ENCODE measurements at places on chromosomes 7 and 10.

DNA sequence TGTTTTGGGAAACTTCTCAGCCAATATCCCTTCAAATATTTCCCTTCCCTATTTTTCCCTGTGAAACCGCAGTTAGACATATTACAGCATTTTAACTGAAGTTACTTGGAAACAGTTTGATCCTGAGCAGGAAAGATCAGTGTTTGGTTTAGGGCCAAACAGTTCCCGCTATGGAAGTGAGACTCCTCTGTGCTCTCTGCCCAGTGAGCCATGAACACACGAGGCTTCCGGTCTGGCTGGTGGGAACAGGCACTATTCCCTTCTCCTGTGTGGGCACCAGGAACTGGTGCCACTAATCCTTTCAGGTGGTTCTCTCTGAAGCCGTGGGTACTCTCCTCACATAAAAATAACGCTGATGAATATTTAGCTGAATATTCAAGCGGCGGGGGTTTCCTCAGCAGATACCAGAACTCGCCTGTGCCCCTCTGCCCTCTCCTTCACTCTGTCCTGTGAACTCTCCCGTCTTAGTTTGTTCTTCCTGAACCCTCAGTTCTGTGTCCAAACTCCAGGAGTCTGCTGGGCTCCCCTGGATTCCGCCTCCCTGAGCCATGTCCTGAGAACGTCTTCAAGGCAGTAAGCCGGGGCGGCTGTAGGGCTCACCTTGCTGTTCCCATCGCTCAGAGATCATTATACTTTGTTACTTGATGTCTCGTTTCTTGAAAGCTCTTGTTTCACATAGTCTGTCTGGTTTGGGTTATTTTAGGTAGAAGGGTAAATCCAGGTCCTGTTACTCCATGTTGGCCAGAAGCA is 25.7 kb downstream of the FOXL3 start:
- DNase-seq: peak; percentile 20

GRCh38 chr10:59073456-59074053 is 102.9 kb upstream of the PHYHIPL start:
- no peak for DNase-seq

DNA sequence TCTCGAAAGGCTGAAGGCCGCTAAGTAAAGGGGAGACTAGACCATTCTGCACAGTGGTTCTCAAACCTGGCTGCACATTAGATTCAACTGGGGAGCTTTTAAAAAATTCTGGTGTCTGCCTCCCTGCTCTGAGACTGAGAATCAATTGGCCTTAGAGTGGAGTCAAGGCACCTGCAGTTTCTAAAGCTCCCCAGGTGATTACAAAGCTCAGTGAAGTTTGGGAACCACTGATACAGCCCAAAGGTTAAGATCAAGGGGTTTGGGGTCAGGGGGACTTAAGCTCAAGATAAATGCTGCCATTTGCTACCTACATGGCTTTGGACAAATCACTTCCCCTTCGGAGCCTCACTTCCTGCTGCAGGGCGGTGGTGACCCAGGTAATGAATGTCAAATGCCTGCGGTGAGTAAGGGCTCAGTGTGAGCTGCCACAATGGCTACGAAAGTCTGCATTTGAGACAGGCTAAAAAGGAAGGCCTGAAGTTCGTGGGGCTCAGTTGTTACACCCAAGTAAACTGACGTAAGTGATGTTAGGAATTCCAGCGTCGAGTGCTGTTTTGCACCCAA is 72.3 kb downstream of the TLL2 start:
- DNase-seq: no peak

- no peak for DNase-seq
These were observed 159.8 kb downstream of the PIP4K2A start for GRCh38 chr10:22554461-22555182.

- no peak for DNase-seq
These were observed 149.3 kb downstream of the ELFN1 start for GRCh38 chr7:1819259-1819841.

DNA sequence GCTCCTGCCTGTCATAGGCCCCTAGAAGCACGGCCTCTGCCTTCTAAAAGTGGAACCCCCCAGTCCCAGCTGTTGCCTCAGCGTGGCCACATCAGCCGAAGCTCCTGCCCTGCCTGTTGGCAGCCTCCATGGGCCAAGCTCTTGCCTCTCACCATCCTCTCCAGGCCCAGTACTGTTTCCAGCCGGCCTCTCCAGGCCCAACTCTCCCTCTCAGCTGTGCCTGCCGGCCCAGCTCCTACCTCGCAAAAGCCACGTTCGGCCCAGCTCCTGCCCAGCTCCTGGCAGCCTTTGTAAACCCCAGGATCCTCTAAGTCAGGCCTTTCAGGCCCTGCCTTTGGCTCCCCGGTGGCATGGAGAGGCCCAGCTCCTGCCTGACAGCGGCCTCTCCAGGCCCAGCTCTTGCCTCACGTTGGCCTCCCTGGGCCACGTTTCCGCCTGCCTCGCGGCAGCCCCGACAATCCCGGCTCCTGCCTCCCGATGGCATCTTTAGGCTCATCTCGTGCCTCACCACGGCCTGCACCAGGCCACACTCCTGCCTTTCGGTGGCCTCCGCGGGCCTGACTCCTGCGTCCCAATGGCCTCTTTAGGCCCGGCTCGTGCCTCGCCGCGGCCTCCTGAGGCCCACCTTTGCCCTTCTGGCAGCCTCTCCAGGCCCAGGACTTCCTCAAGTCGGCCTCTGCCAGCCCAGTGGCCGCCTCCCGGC is 17.5 kb upstream of the TMEM248 start:
- DNase-seq: no peak

DNA sequence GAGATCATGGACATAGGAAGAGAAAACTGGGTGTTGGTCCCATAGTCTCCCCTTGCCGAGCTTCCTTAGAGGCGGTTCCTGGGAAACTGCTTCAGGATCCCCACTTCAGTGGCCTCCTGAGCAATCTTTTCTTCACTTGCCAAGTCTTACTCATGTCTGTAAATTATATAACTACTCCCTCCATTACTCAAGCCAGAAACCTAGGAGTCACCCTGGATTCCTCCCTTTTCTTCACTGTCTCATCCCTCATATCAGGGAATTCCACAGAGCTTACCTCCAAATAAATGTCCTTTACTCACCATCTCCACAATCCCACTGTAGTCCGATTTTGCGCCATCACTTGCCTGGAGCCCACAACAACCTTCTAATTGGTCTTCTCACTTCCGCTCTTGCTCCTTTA is 29.1 kb upstream of the TRUB1 start:
- DNase-seq: no peak

DNA sequence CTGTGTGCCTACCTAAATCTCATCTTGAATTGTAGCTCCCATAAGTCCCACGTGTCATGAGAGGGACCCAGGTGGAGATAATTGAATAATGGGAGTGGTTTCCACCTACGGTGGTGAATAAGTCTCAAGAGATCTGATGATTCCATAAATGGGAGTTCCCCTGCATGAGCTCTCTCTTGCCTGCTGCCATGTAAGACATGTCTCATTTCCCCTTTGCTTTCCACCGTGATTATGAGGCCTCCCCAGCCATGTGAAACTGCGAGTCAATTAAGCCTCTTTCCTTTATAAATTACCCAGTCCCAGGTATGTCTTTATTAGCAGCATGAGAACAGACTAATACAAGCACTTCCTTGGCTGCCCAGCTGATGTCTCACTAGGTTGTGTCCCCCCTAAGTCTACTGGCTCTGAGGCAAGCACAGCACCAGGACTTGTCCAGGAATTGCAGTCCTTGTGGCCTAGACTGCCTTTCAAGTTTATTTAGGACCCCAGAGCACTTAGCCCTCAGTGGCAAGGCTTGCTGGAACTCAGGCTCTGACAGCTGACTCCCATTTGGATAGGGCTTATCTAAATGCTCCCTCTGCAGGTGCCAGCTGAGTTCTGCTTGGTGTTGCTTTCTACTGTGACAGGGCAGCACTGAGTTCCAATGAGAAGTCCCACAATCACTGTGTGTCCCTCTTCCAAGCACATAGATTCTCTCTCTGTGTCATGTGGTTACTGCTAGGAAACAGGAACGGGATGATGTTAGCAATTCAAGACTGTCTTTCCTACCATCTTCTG is 59.0 kb upstream of the TAS2R16 start:
- peak; percentile 60 for DNase-seq

DNA sequence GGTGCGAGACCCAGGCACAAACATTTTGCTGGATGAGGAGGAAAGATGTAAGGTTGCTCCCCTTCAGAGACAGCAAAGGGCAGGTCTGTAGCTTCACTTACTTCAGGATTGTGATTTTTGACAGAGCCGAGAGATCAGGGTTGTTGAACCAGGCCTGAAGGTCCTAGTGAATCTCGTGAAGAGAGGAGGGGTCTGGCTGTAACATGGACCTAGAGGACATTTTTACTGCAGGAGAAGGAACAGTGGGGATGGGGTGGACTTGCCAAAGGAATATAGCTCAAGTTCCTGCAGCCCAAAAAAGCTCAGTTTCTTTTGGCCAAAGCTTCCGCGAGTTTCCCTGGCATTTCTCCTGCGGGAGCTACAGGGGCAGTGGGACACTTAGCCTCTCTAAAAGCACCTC is 976 bp upstream of the EGFR start:
- no peak for DNase-seq

DNA sequence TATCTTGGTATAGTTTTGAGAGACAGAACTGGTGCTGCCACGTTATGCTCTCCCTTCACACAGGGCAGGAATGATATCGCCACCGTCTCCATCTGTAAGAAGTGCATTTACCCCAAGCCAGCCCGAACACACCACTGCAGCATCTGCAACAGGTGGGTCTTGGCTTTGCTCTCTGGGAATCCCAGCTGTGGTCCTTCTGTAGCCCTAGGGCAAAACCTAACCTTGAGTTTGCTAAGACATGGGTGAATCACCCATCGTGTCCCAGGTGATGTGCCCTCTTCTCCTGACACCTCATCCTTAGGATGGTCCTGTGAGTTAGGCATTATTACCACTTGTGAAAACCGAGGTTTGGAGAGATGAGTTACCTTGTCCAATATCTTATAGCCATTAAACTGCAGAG is 6.4 kb downstream of the ZDHHC16 start:
- DNase-seq: no peak

GRCh38 chr10:96747734-96748550 is 27.6 kb upstream of the PIK3AP1 start:
- no peak for DNase-seq

DNA sequence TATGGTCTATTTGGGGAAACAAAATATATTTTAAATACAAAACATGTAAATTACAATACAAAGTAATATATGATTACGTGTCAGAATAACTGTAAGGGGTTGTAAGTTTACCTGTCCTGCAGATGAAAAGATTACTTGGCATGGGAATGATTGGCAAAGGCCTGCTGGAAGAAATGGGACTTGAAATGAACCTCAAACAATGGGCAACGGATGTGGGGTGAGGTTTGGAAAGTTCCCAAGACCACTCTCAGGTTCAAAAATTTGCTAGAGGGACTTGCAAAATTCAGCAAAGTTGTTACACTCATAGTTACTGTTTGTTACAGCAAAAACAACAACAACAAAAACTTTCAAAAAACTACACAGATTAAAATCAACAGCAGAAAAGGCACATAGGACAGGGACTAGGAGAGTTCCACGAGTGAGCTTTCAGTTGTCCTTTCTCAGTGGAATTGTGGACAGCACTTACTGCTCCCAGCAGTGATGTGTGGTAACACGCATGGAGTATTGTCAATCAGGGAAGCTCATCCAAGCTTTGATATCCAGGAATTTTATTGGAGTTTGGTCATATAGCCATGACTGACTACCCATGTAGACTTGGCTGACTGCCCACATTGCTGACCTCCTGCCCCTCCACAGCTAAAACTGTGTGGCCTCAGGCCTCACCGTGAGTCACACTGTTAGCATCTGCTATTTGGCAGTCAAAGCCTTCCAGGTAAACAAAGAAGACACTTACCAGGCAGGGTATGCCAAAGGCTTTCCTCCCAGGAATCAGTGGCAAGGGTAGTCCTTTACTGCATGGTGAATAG is 43.8 kb downstream of the EXOC6 start:
- DNase-seq: peak; percentile 96

GRCh38 chr7:81190997-81191768 is 272.3 kb upstream of the SEMA3C start:
- DNase-seq: no peak

DNA sequence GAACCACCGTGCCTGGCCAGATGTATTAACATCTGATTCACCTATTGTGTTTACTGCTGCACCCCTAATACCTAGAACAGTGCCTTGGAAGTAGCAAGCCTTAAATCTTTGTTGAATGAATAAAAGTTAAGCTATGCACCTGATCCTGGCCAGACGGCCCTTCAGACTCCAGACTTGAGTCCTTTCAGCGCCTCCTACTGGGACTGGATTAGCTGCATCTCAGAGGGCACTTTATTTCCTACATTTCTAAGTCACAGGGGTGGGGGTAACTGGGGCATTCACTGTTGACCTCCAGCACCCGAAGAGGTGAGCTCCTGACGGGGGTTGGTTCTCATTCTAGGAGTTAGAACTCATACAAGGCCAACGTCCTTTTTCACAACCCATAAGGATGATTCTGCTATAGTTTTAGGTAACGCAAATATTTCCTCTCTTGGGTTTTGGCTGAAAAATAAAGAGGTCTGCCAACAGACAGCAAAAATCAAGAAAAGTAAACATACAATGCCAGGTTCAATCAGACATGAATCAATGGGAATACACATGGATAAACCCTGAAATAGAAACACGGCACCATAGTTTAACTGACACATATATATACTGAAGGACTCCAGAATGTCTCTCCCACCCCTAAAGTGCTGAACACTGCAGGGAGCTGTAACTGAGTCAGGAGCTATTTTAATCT is 48.0 kb upstream of the DLG5 start:
- peak; percentile 53 for DNase-seq

GRCh38 chr7:124379296-124379695 is 346.4 kb upstream of the TMEM229A start:
- DNase-seq: no peak

DNA sequence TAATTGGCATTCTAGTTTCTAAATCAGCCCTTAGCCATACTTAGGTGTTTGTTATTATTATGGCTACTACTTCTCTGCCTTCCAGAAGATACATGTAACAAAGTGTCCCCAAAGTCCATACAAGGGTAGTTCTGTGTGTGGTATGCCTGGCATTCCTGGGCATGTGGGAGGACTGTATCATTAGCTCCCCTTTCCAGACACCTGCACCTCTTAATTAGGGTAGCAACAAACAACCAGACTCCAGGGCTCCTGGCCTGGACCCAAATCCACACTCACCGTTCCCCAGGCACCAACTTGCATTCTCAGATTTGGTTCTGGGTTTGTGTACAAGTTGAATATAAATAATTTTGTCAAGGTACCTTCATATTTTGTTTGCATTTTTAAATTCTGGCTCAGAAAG is 15.5 kb upstream of the CALD1 start:
- no peak for DNase-seq

DNA sequence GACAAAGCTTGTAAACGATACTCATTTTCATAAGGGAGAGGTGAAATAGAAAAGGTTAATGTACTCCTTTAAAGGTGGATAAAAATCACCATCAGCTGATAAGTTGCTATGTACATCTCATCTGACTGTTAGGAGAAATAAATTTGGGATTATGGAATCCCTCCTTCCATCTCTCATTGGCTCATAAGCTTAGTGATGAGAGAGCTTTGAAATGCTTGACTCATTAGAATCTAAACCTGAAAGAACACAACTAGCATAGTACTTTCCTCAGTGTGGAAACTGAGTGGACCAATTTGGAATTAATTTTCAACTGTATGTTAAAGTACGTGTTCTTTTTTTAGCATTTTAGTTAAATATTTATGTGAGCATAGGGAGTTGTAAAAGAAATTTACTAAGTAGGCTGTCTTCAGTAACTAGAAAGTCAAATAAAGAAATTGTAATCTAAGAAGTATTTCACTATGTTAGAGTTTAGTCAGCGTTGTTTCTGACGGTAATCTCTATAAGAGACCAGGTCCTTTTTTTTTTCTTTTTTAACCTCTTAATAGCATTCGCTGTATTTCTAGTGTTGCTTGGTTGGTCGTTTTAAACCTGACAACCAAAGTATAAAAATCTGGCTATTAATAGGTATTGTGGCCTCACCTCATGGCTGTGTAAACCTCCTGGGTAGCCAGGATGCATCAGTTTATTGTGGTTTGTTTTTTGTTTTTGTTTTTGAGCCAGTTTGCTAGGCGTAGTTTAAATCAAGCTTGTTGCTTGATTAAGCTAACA is 34.4 kb downstream of the FHIP2A start:
- DNase-seq: peak; percentile 25

All from dermis microvascular lymphatic vessel endothelial cell (primary cell).